Amniotic stem cell (primary cell): ENCODE measurements at places on chromosomes 6 and 20.

- DNase-seq: no peak
Observed at GRCh38 chr6:106162921-106163320, 76.8 kb downstream of the PRDM1 start.

DNA sequence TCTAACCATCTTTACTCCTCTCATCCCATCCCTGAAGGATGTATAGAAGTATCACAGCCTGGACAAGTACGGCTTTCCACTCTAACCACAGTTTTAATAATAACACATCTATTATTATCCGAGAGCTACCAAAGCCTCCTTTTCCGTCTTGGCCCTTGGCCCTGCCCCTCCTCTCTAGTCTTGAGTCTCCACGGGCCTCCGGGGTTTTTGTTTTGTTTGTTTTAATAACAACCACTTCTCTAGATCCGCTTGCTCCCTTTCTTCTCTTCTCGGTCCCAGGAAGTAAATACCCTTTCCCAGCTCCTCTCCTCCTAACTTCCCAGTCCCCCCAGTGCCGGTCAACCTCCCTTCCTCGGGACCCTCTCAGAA is 661 bp downstream of the LCA5 start:
- DNase-seq: no peak

DNA sequence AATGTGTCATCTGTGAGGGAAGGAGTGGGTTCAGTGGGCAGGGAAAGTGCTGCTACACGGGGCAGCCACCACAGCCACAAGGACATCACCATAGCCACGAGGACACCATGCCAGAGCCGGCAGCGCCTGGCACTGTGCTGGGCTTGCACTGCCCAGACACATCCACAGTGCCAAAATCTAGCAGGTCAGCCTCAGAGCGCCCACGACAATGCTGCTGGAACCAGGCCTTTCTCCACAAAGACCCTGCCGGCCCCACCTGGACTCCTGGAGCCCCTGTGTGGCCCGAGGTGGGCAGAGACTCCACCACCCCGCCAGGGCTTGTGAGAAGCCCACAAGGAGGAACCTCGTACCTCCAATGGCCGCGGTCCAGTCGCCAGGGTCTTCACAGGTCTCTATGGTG is 18.6 kb upstream of the HELZ2 start:
- DNase-seq: no peak

GRCh38 chr6:124868481-124868880 is 93.8 kb upstream of the RNF217 start:
- DNase-seq: no peak

- no peak for DNase-seq
Observed at GRCh38 chr20:40414843-40415615, 274.0 kb downstream of the MAFB start.

DNA sequence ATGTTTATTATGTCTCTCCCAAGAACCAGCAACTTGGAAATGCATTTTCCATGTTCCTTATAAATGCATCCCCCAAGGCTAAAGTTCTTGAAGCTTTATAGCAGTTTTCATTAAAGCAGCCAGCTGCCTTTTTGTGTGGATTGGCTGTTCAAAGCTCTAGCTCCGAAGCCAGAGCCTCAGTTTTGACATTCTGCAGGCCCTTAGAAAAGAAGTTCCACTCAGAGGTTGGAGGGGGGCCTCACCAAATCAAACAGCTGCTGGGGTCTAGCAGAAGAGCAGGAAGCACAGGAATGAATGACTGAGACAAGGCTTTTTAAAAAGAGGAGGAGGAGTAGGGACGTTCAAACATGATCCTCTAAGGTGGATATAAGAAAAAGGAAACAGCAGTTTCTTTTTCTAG is 4.2 kb upstream of the POU3F2 start:
- no peak for DNase-seq

DNA sequence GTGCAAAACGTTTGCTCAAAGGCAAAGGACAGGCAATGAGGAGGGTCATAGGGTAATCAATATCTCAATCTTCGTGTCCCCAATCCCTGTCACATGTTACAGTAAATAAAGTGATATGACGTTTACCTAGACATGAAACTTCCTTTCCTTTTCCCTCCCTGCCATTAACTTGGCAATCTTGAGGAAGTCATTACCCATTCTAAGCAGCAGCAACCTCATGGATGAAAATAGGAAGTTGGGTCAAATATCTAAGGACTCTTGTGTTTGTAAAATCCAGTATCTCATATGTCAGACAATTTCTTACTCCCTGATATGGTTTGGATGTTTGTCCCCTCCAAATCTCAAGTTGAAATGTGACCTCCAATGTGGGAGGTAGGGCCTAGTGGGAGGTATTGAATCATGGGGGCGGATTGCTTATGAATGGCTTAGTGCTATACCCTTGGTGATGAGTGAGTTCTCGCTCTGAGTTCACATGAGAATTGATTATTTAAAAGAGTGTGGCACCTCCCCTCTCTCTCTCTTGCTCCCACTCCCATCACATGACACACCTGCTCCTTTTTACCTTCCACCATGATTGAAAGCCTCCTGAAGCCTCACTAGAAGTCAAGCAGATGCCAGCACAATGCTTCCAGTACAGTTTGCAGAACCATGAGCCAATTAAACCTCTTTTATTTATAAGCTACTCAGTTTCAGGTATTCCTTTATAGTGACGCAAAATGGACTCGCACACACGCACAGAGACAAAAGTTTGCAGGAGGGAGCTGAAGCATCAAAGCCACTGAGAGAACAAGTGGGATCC is 545.9 kb upstream of the JARID2 start:
- no peak for DNase-seq

DNA sequence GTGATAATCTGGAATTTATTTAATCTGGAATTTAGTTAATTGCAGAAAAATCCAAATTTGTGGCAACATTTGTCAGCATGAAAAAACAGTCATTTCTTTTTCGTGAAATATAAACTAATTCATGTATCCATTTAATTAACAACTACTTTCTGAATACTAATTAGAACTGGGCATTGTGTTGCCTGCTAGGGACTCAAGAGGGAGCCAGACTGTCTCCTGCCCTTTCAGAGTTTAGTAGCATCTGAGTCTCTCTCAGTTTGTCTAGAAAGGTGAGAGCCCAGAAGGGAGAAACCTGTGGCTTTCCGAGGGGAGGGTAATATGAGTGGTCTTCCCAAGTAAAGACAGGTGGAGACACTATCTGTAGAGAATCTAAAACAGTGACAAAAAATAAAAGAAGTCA is 210.9 kb upstream of the HDDC2 start:
- DNase-seq: no peak

GRCh38 chr6:100719883-100720682 is 161.0 kb downstream of the ASCC3 start:
- DNase-seq: no peak

DNA sequence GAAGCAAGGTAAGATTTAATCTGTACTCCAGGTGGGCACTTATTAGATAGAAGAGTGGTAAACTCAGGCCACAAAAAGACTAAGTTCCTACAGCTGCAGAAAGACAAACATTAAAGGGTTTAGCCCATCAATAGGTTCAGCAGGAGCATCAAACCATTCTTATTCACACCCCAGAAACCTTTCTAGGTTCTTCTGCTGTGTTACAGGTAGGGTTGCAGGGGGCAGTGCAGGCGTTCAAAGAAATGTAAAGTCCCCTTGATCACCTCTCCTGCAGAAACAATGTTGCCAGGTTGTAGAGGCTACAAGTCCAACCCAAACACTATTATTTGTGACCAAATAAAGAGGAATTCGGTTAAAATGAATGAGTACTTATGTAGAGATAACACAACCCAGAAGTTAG is 31.8 kb downstream of the PHACTR1 start:
- no peak for DNase-seq

DNA sequence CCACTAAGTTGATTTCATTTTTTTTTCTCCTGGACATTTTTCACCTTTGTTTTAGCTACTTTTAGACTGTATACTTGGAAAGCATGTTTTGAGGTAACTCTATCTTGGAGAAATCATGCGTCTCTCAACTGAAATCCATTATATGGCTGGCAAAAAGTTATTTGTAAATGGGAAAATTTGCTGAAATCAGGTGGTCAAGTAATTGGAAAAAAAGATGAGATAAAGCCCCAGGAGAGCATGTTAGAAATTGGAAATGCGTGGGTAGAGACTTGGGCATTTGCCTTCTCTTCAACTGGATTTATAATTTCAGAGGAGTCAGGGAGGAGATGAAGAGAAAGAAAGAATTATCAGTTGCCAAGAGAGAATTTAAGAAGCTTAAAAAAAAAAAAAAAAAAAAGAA is 217.1 kb upstream of the MAP3K7 start:
- DNase-seq: no peak

GRCh38 chr6:166417285-166417691 is 34.5 kb upstream of the MPC1 start:
- DNase-seq: no peak
